Hematopoietic multipotent progenitor cell treated with erythropoietin and hydrocortisone succinate and interleukin-3 and kit ligand, for 4 days (in vitro differentiated cells): ENCODE measurements at places on chromosomes 12 and 14.

GRCh38 chr12:104944252-104944651 lies 13.8 kb downstream of the SLC41A2 start:
- no peak for DNase-seq

DNA sequence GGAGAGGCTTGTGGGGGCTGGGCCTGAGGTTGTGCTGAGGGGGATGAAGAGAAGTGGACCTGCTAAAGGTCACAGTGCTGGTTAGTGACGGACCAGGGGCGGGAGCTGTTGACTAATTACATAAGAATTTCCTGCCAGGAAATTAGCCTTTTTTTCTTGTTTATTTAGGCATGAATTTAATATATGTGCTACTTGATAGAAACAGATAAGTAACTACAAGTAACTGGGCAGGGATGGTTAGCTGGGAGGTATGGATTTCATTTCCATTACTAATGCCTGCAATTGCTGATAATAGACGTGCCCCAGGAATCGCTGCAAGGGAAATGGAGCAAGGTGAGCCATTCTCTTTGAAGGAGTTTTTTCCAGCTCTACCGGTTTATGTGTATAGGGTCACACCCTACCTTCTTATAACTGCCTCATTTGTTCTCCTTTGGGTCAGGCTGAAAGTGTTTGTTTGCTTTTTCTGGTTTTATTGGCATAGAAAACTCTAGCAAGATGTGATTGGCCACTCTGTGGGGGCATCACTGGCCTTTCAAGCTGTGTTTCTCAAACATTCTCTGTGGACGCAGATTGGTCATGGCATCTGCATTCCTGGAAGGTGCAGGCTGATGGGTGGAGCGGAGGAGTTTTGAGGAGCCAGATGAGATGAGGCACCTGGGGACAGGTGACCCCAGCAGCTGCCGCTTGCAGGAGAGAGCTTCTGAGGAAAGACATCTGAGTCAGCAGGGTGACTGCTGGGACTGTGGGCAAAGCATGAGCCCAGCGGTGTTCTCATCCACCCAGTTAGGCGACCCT lies 19.0 kb upstream of the GPRC5A start:
- DNase-seq: no peak

DNA sequence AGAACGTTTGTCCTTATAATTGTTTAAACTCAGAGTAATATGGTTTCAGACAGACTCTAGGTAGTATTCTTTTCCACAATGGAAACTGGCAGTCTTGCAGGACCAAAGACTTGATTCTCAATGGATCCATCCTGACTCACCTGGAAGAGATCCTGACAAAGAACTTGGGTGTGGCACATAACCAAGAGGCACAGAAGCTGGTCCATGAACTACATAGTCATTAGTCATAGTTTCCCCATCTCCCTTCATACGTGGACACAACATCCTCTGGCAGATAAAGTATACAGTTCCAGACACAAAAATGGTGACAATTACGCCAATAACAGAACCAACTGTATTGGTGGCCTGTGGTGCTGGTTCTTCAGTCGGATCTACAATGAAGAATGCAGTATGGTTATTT lies 55.8 kb downstream of the BCL2L14 start:
- DNase-seq: no peak

GRCh38 chr12:113857371-113857770 lies 108.8 kb downstream of the RBM19 start:
- DNase-seq: no peak

GRCh38 chr12:50110762-50111351 lies 1.2 kb upstream of the COX14 start:
- no peak for DNase-seq

DNA sequence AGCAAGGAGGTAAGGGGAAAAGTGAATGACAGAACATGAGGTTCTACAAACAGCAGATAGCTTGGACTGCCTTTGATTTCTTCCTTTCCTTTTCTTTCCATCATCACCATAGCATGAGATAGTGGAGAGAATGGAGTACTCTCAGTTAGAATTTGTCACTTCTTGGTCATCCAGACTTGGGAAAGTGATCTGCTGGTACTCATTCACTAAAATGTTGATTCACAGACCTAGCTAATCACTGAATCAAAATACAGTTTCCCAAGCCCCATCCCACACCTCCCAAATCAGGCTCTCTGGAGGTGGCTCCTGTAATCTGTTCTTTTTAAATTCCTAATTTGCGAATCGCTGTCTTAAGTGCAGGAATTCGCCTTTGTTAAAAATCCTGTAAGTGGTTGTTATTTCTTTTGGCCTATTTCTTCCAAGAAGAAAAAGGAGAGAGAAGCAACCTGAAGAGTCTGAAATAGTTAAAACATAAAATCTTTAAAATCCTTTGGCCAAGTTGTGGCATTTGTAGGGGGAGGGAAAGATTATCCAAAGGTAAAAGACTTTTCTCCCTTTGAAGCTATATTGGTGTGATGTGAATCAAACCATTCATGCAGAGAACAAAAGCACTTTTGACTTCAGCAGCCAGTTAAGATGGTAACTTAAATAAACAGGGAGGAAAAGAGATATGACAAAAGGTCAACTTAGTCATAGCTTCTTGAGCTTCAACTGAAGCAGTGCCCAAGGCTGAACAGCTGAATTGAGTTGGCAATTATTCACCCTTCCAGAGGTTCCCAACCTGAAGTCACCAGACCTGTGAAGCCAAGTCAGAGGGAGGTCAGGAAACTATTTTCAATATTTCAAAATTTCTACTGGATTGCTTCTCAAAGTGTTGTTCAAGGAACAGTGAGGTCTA lies 255.1 kb upstream of the KRR1 start:
- DNase-seq: no peak

- DNase-seq: no peak
These were observed 97.0 kb upstream of the GRIP1 start for GRCh38 chr12:66775871-66776270.

DNA sequence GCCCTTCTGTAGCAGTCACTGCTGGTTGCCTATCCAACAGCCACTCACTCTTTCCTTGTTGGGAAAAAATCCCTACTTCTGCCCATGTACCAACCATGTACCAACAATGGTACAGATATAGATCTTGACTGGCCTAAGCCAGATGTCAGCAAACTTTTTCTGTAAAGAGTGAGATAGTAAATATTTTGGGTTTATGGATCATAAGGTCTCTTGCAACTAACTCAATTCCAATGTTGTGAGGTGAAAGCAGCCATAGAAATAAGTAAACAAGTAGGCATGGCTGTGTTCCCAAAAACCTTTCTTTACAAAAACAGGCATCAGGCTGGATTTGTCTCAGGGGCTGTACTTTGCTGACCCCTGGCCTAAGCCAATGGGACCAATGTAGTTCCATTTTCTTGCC lies 73.5 kb downstream of the ARMH4 start:
- DNase-seq: no peak

DNA sequence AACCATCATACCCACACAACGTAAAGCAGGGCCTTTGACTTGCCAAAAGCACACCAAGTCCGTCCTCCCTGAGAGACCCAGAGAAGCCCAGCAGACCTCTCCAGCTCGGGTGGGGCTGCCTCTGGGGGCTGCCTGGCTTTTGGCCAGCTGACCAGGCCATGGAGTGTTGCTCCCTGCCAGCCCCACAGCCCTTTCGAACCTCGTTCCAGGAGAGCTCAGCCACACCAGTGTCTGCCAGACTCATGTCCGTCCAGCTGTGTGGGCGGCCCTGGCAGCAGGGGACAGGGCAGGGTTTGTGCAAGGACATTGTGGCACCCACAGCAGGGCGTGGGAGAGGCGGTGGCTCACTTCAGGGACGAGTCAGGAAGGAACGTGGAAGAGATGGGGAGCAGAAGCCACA lies 22.6 kb upstream of the IRF2BPL start:
- no peak for DNase-seq

- no peak for DNase-seq
These were observed 388.1 kb upstream of the PRICKLE1 start for GRCh38 chr12:42977451-42978230.

DNA sequence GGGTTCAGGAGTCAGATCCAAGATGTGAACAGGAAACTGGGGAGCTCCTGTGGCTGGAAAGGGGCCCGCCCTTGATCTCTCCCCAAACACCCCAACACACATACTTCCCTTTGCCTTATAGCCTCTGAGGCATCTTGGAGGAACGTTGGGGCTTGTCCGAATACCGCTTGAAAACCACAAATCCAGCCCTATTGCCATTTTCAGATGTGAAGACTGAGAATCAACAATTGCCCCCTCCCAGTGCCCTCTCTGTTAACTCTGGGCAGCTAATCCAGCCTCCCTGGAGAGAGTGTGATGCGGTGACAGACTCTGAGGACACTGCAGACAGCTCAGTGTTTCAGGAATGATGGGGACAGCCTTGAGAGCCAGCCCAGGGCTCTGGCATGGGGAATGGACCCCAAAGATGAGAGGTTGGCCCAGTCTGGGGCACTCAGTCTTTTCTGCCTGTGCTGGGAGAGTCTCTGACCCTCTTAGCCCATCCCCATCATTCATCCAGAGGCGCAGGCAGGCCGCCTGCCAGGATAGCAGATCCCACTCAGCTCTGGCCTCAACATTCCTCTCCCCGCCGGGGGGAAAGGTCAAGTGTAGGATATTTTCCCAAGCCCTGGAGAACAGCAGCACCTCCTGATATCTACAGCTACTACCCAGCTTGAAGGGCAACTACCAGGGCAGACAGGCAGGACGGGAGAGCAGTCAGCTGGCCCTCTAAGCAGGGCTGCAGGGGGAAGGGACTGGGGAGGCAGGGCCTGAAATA lies 24.6 kb upstream of the LTBP2 start:
- DNase-seq: no peak

DNA sequence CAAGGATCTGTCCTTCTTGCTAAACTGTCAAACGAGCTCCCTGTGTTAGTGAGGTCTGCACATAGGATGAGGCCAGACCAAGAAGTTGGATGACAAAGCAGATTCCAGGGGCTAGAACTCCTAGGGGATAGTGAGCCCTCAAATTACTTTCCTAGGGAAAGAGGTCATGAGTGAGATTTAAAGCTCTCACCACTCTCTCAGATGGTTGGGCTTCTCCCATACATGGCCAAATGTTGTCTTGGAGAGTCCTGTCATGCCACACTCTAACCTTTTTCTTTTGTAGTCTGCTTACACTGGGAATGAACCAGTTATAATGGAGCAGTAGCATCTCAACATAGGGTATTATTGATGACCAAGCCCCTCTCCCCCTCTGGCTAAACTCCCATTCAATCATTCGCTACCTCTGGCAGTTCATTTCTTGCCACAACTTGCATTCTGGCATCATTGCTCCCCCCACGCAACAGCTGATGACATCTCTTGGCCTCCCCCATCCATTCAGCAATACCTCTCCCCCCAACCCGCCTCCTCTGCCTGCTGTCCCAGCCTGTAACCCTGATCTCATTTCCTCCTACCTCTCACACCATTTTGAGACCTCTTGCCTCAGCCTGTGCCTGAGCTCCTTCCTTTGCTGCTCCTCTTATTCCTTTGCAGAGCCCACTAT lies 64.7 kb upstream of the CISTR start:
- no peak for DNase-seq

- no peak for DNase-seq
These were observed 220.2 kb downstream of the AEBP2 start for GRCh38 chr12:19659501-19659900.

DNA sequence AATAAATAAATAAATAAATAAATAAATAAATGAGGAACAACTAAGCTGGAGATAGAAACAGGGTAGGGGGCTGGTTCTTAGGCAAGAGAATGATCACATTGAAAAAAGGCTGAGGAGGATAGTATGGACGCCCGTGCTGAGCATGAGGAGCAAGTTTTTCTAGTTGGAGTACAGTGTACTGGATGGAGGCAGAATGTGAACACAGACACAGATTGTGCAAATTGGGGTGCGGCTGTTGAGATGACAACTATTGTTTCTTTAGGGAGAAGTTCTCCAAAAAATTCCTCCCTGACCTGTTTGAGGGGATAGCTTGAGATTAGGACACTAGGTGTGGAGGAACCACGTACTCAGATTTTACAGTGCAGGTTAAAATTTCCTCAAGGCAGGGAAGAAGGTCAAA lies 979 bp upstream of the BIN2 start:
- no peak for DNase-seq

- no peak for DNase-seq
These were observed 117.6 kb downstream of the CACNA1C start for GRCh38 chr12:2170376-2170775.

DNA sequence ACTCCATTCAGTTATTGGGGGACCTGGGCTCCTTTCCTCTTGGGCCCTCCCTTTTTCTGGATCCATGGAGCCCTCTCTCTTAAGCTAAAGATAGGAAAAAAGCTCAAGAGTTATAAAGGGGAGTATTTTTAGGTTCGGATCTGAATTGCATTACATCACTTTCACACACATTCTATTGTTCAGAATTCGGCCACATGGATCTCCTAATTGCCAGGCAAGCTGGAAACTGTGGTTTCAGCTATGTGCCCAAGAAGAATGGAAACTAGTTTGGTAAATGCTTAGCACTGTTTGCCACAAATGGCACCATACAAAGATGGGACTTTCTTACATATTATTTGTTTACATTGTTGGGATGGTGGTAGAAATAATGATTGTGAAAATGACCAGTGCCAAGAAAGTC lies 145.6 kb downstream of the LRIG3 start:
- no peak for DNase-seq

DNA sequence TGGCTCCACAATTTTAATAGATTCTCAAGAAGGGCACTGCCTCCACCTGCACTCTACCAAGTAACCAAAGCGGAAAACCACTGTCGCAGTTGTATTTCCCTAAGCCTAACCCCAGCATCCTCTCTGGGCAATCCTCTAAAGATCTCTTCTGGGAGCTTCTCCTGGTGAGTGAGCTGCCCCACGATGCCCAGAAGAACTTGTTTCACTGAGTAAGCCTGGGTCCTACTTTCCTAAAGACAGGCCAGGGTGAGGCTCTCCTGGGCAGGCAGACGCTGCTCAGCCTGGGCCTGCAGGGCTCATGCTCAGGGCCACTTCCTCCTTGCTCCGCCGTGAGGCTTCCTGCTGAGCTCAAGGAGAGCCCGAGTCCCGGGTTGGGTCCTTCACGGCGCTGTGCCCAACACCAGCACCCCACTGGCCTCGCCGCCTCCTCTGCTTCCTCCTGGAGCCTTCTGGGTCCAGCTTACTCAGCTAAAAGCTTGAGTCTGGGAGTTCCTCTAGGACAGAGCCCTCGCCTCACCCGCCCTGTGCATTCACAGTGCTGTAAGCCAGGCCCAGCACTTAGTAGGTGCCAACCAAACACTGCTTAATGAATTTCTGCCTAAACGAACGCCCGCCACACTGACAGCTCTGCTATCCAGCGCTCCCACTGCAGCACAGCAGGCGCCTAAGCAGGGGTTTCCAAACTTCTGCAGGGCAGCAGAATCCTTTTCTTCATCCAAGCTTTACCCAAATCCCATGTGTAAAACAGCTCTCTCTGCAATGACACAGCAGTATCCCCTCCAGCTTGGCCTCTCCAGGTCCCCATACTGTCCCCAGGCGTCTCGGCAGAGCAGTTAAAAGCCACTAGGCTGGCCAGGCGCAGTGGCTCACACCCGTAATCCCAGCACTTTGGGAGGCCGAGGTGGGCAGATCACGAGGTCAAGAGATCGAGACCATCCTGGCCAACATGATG lies 5.7 kb downstream of the RAB35 start:
- peak; percentile 84 for DNase-seq

DNA sequence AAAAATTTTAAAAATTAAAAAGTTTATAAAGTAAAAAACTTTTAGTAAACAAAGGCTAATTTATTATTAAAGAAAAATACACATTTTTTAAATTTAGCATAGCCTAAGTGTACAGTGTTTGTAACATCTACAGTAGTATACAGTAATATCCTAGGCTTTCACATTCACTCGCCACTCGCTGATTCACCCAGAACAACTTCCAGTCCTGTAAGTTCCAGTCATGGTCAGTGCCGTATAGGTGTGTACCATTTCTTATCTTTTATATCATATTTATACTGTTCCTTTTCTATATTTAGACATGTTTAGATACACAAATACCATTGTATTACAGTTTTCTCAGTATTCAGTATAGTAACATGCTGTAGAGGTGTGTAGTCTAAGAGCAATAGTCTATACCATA lies 28.9 kb downstream of the HEATR5A start:
- no peak for DNase-seq

- no peak for DNase-seq
These were observed 108.4 kb downstream of the BRMS1L start for GRCh38 chr14:35934499-35934898.
